ENCODE measurements at places on chromosomes 3 and 15.
A peak's percentile ranks its signal among the peaks of the same experiment; 100 is the strongest.

GRCh38 chr3:144708437-144708836 is 736.8 kb downstream of the DIPK2A start:
- DNase-seq: no peak

DNA sequence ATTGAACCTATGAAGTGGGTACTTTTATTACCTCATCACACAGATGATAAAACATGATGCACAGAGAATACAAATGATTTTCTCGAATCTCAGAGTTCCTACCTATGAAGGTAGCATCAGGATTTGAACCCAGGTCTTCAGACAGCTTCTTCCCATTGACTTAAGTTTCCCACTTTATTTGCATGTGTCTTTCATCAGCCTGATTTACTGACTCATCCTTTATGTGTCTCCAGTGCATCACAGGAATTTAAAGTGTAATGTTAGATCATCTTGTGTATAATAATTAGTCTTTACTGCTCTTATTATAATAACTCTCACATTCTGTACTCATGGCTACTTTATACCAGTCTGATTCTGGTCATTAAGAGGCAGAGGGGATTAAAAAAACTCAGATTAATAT is 449.4 kb upstream of the SUCLG2 start:
- DNase-seq: no peak

DNA sequence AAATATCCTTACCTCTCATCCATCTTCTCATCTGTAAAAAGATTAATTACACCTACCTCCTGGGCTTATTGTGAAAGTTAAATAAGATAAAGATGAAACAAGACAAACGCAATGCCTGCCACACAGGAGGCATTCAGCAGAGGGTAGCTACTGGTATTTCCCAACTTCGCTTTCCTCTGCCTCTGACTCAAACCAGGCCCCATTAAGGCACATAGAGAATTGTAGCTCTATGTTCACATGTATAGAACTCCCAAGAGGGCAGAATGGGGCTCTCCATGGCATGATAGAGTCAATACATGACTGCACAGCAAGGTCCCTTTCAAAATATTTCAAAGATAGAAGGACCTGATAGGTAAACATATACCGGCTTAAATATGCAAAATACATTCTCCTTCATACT is 1.4 kb downstream of the LYSMD2 start:
- DNase-seq: no peak

DNA sequence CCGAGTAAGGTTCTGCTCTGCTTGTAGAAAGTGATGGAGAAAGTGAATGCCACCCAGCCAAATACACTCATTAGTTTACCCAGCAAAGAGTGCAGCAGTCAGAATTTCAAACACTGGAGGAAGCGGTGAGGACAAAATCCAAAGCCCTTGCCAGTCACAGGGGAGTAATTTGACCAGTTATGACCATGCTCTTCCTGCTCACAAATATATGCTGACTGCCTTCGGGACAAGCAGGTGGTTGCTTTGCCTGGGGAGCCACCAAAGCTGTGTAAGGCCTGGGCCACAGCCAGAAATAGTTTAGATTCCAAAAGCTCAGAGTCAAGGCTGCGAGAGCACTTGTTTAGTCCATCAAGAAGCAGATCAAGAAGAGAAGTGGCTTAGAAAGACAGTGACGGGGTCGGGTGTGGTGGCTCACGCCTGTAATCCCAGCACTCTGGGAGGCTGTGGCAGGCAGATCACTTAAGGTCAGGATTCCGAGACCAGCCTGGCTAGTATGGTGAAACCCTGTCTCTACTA is 51.0 kb upstream of the ATP13A3 start:
- no peak for DNase-seq

DNA sequence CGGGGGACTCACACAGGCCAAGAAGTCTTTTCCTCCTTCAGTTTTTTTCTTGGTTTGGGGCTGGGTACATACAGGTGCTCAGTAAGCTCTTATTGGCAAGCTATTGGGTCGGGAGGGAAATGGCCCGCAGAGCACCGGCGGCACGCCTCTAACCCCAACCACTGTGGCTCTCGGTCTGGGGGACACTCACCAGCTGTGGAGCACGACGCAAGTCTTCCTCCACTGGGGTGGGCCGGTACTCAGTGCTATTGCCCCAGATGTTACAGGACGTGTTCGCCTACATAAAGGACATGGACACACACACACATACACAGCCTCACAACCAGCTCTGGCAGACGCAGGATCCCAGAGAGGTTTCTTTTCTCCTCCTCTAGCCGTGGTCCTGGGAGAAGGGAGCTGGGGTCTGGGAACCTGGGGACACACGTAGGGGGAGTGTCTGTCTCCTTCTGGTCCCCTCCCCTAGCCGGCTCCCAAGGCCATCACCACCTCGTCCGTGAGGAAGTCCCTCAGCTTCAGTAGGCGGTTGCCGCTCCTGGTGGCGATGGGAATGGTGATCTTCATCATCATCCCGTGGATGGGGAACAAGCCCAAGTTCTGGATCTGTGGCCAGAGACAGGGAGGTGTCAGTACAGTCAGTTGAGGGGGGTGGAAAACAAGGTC is 33.4 kb downstream of the FEM1B start:
- no peak for DNase-seq

- DNase-seq: no peak
Measured at GRCh38 chr15:58795825-58796224, 24.7 kb downstream of the MINDY2 start.

DNA sequence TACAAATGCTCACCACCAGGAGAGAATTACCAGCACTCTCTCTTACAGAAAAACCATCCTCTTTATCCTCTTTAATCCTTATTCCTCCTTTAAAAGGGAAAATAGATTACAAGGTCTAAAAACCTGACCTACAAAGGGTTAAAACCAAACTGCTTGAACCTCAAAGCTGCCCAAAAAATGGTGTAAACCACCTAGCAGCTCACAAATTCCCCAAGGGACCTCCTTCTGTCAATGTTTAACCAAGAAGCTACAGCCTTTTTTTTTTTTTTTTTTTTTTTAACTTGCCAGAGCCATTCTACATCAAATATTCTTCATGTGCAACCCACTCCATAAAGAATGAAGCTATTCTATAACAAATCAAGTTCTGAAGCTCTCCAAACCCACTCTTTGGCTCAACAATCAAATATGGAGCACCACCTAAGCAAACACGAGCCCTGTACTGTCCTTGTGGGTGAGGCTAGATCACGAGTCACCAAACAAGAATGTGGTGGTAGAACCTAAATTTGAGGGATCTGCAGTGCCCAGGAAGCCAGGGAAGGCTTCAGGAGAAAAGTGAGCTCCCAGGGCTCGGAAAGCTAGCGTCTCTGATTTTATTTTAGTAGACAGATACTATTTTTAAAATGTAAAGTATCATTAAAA is 20.1 kb downstream of the OSBPL10 start:
- no peak for DNase-seq

DNA sequence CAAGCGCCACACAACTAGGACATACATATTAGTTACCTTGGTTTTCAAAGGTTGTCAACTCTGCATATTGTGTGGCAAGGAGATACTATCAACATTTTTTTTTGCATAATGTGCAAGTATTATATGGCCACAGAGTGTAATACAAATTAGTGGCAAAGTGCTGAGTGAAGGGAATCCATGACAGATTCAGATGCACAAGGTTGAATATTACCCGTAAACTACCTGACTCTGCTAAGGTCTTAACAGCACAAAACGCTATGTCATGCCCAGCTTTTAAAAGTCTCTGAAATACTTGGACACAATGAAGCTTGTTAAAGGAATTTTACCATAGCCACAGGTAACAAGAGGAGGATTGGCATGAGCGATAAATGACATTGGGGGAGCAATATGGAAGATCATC is 79.0 kb downstream of the SATB1 start:
- DNase-seq: no peak

DNA sequence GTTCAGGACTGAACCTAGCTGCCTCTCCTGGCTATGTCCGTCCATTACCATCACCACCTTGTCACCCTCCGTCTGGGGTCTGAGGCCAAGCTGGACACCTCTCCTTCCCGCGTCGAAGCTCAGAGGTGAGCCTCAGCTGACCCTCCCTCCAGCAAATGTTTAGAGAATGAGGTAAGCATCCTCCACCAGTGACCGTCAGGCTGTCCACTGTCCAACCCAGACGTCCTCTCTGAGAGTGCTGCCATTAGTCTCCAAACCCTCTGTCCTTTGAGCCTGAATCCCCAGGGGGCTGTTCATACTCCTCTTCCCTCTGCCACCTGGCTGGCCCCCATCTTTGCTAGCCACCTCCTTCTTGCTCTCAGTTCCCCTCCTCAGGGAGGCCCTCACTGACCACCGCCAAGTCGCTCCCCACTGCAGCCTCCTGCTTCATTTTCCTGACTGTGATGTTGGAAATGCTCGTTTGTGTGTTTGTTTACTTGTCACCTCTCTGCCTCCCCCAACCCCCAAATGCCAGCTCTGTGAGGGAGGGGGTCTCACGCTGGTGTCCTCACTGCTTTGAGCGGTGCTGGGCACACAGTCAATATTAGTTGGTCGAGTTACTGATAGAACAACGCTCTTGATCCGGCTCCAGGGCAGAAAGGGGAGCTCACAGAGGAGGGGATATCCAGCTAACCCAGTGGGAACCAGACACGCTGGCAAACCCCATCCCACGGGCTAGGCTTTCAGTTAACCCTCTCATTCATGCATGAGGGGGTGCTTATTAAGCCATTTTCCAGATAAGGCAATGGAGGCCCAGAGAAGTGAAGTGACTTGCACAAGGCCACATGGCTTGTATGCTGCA is 64.9 kb downstream of the IQSEC1 start:
- no peak for DNase-seq

GRCh38 chr3:78838362-78838761 is 929.4 kb downstream of the ROBO1 start:
- DNase-seq: no peak

DNA sequence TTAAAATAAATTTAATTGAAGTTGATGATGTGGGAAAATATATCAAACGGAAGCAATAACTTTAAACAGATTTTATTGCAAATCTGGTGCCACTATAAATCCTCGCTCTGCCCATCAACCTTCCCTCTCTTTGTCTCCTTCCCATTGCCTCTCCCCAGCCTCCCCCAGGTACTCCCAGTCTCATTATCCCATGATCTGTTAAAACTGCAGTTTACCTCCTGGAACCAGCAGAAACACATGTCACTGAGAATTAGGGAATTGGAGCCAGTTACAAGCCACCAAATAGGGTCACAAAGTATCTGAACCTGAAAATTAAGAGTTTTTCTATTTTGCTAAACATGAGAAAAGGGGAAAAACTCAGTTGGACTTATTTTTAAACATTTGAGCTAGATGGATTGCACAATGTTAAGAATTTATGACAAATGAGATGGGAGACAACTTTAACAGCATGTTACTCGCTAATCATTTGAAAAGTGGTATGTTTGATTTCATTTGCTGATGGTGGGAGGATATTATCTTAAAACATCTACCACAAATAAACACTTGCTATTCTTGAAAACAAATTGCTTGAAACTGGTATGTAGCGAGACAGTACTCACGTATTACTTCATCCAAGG is 2.4 kb downstream of the PLCH1 start:
- DNase-seq: no peak

DNA sequence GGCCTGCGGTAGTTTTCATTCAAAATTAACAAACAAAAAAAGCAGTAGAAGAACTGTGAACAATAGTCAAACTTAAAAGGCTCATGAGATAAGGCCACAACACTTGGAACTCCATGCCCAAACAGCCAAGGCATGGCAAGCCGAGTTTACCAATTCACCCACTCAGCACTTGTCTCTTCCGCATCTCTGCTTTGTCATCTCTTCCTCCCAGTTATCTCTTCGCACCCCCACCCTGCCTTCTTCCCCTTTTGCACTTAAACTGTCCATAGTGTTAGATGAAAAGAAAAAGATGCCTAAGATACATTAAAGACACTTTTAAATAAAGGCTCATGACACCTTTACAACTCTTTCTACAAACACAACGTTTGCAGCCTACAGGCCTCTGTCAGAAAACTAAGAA is 11.1 kb downstream of the TLE3 start:
- DNase-seq: peak; percentile 36

DNA sequence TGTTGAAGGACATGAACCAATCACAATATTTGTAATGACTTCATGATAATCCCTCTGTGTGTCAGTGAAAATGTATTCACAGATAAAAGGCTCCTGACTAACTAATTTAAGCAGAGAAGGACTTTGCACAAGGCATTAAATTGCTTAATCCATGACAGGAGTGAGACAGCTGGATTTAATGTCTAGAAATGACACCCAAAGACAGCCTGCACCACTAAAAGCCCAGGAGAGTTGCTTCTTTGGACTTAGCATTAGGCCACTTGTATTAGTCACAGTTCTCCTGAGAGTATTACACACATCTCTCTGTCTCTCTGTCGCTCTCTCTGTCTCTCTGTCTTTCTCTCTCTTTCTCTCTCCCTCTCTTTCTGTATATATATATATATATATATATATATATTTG is 180.4 kb downstream of the GOLGA8K start:
- no peak for DNase-seq
